AG09309 (cell line): ENCODE measurements at places on chromosomes 11 and 22.

GRCh38 chr11:82529936-82530335 is 203.7 kb downstream of the FAM181B start:
- DNase-seq: no peak

- DNase-seq: no peak
Observed at GRCh38 chr11:46676436-46677158, 23.8 kb downstream of the ARHGAP1 start.

- DNase-seq: no peak
Observed at GRCh38 chr11:47373876-47374719, 4.2 kb downstream of the SPI1 start.

DNA sequence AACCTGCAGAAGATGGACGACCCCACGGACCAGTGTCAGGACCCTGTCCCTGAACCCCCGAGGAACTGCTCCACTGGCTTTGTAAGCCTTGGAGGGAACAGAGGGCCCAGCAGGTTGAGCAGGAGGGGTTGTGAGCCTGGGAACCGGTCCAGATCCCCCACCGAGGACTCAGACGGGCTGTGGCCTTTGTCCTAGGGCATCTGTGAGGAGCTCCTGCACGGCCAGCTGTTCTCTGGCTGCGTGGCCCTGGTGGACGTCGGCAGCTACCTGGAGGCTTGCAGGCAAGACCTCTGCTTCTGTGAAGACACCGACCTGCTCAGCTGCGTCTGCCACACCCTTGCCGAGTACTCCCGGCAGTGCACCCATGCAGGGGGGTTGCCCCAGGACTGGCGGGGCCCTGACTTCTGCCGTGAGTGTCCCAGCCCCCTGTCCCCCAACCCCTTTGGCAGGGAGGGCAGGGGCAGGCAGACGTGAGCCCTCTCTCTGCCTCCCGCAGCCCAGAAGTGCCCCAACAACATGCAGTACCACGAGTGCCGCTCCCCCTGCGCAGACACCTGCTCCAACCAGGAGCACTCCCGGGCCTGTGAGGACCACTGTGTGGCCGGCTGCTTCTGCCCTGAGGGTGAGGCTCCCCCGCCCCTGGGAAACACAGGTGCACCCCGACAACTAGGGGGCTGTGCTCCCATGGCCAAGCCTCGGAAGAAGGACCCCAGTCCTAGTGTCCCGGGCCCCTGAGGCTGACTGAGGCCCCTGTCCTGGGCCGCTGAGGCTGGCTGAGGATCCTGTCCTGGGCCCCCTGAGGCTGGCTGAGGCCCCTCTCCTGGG is 6.4 kb downstream of the MUC5AC start:
- no peak for DNase-seq

DNA sequence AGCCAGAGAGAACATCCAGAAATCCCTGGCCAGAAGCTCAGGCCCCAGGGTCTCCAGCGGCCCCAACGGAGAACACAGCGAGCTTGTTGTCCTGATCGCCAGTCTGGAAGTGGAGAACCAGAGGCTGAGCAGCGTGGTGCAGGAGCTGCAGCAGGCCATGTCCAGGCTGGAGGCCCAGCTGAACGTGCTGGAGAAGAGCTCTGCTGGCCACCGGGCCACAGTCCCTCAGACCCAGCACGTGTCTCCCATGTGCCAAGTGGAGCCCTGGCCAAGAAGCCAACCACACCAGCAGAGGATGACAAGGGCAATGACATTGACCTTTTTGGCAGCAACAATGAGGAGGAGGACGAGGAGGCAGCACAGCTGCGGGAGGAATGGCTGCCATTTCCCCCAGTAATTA is 20.6 kb upstream of the SCGB1D1 start:
- DNase-seq: no peak

DNA sequence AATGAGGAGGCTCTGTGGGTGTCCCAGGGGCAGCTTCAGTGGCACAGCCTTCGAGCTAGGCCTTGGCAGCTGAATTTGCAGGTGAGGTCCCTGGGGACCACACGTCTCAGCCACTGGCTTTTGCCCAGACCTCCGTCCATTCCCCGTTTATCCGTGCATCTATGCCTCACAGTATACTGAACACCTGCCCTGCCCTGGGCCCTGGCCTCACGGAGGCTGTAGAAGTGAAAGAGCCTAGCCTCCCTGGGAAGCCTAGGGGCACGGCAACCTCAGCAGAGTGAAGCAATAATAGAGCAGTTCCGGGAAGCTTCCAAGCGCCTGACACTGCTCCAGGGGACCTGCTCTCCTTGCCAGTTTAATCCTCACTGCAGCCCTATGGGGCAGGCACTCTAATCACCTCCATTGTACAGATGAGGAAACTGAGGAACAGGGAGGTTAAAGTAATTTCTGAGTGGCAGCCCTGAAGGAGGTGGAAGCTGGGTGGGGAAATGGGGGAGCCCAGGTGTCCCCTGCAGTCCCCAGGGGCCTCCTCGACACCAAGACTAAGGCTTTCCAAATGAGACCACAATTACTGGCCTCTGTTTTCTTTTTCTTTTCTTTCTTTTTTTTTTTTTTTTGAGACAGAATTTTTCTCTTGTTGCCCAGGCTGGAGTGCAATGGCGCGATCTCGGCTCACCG is 2.7 kb upstream of the NFAM1 start:
- DNase-seq: no peak

GRCh38 chr11:112744041-112744440 is 217.2 kb upstream of the NCAM1 start:
- no peak for DNase-seq

- DNase-seq: no peak
Observed at GRCh38 chr11:7571640-7572000, 57.8 kb downstream of the PPFIBP2 start.

GRCh38 chr11:24560324-24560723 is 63.5 kb downstream of the LUZP2 start:
- DNase-seq: no peak

DNA sequence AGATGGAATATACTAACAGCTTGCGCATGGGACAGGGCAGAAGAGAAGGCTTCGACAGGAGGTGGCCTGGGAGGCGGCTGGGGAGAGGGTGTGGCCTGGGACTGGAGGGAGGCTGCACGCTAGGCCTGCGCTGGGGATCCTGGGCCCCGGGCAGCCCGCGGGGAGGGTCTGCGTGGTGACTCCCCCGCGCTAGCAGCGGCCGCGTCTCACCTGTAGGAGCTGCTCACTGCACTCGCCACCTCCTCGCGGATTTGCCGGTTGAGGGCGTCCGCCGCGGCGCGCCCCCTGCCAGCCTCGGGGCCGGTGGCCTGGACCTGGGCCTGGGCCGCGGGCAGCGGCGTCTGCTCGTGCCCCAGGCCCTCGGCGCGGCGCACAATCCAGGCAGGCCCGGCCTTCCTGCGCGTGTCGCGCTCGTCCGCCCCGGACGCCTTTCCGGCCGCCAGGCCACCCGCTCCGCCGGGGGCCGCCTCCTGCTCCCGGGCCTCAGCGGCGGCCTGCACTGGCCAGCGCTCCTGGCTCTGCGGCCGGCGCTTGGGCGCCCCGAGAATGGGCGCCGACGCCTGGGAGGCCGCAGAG is 1.5 kb downstream of the MAP6 start:
- DNase-seq: no peak

GRCh38 chr11:12785901-12786300 is 111.7 kb downstream of the TEAD1 start:
- no peak for DNase-seq

DNA sequence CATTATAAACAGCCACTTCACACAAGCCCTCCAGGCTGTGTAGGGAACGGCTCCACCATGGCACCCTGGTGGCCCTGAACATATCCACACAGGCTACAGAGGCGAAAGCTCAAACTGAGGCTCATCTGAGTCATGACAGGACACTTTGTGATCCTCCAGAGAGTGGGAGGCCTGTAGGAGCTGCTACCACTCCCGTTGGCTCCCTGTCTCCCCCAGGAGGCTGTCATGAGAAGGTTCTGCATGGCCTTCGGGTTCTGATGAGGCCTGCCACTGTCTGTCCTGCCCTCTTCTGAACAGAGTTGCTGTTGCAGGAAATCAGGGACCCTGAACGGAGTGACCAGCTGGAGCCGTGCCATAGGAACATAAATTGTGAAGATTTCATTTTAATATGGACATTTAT is 23.8 kb upstream of the ALDH3B2 start:
- DNase-seq: no peak

DNA sequence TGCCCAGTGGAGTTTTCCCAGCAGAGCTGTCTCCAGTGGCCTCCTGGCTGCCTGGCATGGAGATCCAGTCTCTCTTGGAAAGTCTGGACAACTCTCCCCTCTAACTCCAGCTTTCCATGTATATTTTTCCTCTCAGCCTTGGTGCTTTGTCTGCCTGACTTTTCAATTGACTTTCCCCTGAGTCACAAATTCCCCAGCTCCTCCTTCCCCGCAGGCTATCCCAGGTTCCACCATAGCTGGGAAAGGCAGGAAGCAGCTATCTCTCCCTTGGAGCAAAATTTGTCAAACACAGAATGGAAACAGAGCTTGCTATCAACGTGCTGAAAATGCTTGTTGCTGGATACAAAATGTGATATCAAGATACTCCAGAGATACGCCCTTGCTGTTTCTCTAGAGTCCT is 384.8 kb downstream of the TMEM135 start:
- no peak for DNase-seq

- DNase-seq: no peak
Observed at GRCh38 chr11:23732026-23732425, 764.8 kb upstream of the LUZP2 start.

DNA sequence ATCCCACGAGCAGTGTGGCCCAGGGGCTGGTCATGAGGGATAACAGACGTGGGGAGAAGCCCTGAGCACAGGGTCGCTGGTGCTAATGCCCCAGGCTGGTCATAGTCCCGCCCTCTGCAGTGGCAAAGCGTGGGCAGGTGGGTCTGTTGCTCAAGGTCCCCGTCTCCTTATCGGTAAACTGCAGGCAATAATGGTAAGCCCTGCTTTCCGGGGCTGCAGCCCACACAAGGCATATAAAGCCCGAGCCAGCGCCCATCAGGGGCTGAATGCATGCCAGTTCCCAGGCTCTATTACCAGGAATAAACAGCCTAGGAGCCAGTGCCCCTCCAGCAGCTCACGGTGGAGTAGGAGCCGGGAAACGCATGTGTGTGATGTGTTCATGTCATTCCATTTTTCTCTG is 261.0 kb downstream of the BRD1 start:
- no peak for DNase-seq

DNA sequence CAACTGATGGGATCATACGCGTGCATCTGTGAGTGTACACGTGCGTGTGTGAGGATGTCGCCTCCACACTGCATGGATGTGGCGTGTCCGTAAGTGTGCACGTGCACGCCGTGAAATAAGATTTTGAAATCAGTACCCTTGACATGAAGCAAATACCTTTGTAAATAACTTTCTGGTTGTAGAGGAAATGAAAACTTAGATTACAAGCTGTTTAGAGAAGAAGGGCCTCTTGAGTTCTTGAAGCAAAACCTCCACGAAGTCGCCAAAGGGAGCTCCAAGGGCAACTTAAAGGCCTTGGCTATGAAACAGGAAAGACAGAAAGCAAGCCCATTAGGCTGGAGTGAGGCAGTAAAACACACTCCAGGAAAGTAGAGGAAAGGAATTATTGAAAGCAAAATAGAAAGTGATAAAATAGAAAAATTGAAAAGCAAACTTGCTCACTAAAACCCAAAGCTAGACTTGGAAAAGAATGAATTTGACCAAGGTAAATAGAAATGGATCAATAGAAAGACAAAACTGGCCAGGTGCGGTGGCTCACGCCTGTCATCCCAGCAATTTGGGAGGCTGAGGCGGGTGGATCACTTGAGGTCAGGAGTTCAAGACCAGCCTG is 29.7 kb upstream of the TOLLIP start:
- DNase-seq: no peak

DNA sequence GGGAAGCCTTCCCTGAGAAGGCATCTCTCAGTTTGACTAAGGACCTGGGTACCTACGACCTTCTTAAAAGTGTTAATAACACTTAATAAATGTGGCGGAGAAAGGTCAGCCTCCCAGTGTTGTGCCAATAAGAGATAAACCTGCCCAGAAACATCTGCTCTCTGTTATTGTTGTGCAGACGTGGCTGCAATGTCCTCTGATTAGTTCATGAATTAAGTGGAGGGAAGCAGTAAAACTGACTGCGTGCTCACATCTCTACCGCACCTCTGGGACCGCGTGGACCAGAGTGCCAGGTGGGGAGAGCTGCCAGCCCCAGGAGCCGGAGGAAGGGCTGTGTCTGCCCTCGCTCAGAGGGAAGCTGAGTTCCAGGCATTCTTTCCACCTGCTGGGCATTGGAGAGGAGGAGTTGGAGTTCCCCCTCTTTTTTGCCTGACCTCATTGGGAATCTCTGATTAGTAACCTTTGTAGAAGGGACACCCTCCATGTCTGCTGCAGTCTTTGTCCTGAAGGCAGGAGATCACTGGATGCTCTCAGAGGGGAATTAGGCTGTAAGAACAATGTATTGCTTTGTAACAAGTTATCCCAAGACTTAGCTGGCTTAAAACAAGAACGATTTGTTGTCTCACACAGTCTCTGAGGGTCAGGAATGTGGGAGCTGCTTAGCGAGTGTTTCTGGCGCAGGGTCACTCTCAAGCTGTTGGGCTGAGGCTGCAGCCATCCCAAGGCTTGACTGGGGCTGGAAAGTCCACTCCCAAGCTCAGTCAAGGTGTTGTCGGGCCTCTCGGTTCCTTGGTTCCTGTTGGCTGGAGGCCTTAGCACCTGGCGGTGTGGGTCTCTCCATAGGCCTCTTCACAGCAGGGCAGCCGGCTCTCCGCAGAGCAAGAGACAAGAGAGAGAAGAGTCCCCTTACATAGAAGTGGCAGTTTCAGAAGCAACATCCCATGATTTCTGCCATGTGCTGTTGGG is 247.6 kb upstream of the TBCEL start:
- DNase-seq: no peak

DNA sequence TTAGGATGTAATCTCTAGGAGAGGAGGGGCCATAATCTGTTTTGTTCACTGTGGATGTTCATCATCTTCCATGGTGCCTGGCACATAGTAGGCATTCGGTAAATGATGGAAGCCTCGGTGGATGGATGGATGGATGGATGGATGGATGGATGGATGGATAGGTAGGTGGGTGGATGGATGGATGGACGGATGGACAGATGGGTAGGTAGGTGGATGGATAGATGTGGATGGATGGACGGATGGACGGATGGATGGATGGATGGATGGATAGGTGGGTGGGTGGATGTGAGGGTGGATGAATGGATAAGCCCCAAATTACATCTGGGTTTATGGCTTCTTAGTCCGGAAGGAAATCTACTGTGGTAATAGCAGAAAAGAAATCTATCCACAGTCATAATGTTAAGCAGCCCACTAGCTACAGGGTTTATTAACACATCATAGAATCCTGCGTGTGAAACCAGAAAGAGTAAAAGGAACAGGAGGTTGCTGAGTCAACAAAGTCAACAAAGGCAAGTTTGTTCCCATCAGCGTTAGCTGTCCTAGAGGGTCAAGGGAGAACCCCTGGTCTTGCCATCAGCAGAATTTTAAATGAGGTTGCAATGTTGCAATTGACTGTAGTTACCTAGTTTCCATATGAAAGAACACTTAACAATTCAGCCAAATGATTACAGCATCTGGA is 82.8 kb downstream of the C11orf91 start:
- DNase-seq: no peak

DNA sequence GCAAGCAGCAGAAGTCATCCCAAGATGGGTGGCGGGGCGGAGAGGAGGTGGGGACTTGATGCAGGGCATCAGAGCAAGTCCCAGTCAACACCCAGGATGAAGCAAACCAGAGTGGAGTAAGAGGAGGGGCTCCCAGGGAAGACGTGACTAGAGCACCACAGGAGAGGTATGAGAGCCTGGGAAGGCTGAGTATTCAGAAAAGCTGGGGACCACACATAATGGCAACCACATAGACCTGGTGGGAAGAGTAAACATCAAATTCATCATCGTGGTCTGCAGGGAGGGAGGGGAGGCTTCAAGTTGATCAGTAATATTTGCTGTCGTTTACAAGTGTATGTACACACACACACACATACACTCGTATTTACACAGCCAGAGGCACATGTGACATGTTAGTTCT is 60.7 kb upstream of the CLTCL1 start:
- no peak for DNase-seq

- no peak for DNase-seq
Observed at GRCh38 chr11:331358-332060, 10.8 kb upstream of the IFITM3 start.
